ENCODE measurements at places on chromosomes 3 and 15. TPM values are rescaled to one million over a fixed set of nuclear protein-coding genes. Genes with fewer than 3 reads are reported as not detected.

The PCNP gene
- 121 TPM for total RNA-seq

The PRRT3 gene
- 0.46 TPM for total RNA-seq

The PRTG gene
- 0.67 TPM for total RNA-seq

The NOX5 gene
- total RNA-seq = not detected

The COPS2 gene
- total RNA-seq = 82.4 TPM

DNA sequence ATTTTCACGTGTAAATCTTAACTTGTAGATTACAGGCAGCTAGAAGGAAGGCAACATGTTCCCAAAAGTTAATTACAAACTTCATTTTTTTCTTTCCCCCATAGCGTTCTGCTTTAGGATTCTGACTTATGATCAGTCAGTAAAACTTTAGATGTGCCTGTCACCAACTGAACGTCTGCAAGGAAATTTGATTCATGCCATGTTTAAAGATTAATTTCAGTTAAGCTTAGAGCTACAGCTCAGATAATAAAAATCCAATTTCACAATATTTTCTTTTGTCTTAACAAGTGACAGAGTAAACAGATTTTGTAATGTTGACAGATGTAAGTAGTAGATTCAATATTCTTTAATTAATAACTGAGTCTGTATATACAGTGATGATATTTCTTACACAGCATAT, 253.1 kb downstream of the NFKBIZ start:
- DNase-seq = no peak

- no peak for DNase-seq
Observed at GRCh38 chr3:189355481-189356201, 183.9 kb downstream of the TPRG1 start.

DNA sequence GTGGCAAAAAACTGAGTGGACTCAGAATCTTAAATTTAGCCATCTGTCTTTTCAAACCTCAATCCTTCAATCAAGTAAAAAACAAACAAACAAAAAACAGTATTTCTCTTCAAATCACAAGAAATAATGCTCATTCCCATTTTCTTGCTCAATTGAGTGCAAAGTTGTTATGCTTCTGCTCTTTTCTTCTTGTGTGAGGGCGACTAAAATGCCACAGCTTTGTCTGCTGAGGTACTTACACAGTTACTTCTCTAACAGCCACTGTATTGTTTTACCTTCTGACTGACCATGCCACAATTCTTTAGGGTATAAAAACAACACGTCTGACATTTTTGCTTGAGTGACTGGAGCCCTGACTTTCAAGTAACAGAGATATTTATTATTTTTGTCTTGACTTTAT, 617.4 kb downstream of the NAALADL2 start:
- DNase-seq = no peak

GRCh38 chr3:108590460-108590859, 938 bp downstream of the DZIP3 start:
- no peak for DNase-seq

DNA sequence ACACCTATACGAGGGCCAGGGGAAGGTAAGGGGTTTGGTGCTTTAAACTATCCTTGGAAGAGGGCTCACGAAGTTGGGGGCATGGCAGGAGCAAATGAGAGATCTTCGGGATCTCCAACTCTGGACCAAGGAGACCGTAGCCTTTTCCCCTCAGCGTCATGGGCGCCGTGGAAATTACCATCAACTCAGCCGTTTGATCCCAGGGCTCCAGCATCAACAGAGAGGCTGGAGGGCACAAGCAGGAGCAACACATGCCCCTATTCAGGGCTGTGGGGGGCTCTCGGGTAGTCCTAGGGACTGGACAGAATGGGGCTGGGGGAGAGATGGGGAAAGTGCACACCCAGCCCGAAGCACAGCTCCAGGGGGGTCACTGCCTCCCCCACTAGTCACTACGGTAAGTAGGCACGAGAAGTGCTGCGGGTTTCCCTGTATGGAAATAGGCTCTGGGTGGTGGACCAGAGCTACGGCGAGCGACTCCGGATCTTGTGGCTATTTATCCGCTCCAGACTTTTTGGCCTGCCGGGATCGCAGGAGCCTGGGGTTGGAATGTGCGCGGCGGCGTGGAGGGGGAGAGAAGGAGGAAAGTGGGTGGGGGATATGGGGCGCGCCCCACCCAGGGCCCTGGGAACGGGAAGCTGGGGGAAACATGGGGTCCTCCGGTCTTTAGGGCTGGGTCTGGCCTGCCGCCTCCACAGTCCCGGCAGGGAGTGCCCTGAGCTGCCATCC, 539 bp upstream of the LAMB2 start:
- peak; percentile 92 for DNase-seq

- DNase-seq = no peak
Observed at GRCh38 chr3:151890721-151891141, 17.3 kb downstream of the SUCNR1 start.

GRCh38 chr15:65386886-65387285, 9.1 kb upstream of the IGDCC3 start:
- no peak for DNase-seq

- DNase-seq = no peak
Observed at GRCh38 chr3:111244760-111245159, 173.1 kb downstream of the NECTIN3 start.

DNA sequence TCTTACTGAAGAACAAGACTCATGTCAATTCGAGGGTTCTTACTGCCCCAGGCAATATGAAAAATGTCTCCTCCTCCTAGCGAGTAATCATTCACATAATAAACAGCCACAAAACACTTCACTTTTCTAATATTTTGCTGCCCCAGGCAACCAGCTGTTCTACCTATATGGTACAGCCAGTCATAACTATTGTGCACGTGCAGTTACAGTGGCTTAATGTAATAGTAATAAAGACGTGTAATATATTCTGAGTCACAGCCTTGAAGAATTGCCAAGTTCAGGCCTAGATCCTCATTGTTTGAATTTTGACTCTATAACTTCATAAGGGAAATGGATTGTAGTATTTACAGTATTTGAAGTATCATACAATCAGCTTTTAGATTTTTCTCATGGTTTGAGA, 1250.0 kb upstream of the GBE1 start:
- no peak for DNase-seq

Data from Right ventricle myocardium superior (tissue), 1 donor.